NK-92 treated with Interleukin-12 subunit alpha and Interleukin-12 subunit beta, amount 100 ng/mL, for 24 hours (cell line): ENCODE measurements at places on chromosomes 4 and X.

DNA sequence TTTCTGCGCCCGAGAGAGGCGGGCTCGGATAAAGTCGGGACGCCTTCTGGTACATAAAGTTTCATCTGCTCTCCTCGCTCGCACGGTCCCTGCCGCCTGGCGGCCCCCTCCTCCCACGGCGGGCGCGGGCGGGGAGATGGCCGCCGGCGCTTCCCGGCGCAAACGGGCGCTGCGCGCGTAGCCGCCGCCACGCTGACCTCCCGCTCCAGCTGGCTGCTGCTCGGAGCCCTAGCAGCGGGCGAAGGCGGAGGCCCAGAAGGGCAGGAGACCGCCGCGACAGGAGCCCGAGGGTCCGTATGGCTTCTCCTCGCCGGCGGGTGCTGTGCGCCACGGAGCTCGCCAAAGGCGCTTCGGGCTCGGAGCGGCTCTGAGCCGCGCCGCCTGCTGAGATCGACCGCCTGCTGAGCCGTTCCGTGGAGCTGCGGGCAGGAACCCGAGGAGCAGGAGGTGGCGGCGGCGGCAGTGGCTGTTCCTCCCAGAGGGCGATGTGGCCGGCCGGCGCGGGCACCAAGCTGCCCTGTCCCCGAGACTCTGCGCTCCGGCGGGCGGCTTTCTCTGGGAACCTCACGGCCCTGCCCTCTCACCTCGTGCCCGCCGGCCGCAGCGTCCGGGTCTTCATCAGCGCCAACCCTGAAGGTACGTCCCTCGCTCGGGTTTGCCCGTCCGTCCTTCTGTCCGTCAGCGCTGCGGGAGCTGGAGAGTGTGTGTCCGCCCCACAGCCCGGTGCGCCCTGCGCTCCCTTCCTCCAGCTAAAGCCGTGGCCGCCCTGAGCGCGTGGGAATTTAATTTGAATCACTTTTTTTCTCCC is at the start of gene NWD2:
NWD2 (plus strand) TSS at position 161 of the 808 bp plus-strand sequence; CDS start at position 486, 325 bp downstream.
- no peak for DNase-seq

DNA sequence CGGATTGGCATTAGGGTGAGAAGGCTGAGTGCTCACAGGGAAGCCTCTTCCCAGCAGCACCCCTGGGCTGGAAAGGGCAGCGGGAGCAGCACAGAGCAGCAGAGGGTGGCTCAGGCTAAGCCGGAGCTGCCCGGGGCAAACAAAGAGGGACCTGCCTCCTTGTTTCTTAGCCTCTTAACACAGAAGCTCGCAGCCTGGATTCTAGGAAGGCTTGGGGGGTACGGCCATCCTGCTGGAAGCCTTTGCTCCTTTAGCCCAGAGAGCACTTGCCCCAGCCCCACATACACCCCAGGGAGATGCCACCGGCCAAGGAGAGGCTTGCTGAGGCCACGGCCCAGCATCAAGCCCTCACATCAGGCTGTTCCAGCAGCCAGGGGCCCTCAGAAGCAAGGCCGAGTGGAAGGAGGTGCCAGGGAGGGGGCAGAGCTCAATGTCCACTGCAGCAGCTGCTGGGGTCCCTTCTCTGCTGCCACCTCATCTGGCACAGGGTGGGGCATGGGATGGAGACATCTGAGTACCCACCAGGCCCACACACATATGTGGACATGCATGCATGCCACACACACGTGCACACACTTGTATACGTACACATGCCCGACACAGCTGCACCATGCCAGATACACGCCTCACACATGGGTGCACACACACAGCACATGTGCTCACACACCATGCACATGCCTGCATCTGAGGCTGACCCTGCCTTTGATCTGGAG is 20.3 kb upstream of the SPON2 start:
- DNase-seq, result no peak

- no peak for DNase-seq
Observed at GRCh38 chr4:11801466-11802446, 373.1 kb upstream of the HS3ST1 start.

DNA sequence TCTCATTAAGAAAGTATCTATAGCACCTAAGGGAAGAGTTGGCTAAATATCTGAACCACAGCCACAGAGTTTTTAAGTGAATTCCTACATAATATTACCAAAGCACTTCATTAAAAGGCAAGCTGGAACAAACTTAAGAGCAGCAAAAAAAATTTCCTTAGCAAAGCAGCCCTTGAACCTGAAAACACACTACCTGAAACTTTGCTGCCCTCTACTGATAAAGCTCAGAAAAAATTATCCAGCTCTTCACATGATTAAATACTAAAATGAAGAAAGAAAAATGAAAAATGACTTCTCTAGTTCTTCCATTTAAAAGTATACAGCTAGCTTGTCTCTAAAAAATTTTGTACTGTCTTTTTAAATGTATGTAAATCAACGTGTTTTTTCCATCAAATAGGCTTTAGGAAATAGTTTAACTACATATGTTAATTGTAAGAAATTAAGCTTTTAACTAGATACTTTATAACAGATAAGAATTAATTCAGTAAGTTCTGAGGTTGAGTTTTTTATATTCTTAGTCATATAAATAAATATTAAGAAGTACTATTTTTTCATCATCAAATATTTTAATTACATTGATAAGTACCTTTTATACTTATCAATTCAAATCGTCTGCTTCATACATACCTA is 156.1 kb downstream of the STPG2 start:
- no peak for DNase-seq

DNA sequence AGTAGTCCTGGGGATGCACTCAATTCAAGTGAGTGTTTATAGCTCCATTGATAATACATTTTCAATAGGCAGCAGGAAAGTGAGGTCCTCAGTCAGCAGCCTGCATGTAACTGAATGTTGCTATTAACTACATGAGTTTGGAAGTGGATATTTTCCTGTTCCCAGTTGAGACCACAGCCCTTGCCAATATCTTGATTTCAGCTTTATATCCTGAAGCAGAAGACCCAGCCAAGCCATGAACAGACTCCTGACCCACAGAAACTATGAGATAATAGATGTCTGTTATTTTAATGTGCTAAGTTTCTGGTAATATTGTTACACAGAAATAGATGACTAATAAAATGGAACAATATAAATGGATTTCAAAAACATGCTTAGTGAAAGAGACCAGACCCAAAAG is 63.7 kb downstream of the VSIG4 start:
- no peak for DNase-seq

DNA sequence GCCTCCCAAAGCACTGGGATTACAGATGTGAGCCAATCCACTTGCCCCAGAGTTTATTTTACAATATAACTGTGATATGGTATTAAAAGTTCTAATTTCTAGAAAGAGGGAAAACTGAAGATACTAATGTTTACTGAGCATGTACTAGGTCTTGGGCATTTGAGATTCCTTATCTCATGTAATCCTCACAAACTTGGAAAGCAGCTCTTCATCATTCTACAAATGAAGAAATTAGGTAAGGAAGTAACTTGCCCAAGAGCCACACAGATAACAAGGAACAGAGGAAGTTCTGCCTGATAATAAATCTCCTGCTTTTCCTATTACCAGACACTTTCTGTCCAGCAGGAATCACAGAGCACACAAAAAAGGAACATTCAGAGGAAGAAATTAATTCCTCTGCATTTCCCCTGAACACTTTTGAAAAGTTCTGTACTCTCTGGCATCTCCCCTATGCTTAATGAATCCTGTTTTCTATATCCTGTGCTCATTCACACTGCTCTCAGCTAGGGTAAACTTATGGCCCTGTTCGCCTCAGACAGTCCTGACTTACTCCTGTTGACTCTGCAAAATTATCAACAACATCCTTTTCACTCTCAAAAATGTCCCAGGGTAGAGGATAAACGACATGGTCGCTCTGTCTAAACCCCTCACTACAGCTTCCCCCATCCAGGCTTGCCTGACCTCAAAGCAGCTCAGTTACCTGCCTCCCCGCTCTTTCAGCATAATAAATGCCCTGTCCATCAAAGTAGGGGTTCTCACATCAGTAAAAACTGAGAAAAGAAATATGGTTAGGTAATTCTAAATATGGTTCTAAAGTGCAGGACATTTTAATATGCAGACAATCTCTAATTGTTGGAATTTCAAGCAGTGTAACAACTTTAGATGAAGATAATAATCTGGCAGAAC is 13.6 kb downstream of the SH3RF1 start:
- DNase-seq, result no peak

DNA sequence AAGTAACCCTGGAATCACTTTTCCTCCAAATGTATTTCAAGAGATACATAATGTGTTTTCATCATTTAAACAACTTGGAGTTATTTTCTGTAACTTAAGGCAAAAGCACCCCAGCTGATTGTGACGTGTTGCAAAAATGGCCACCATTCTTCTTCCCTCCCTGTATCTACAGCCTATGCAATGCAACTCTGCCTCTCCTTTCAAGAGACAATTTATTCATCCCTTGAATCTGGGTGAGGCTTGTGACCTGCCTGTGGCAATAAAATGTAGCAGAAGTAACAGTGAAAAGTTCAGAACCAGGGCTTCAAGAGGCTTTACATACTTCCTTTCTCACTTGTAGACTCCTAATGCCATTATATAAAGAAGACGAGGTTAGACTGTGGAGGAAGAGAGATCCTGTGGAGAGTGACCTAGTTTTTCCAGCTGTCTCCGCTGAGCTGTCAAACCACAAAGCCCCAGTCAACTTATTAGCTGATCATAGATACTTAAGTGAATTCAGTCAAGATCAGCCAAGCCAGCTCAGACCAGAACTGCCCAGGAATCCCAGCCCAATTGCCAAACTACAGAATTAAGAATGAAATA is 81.0 kb upstream of the KLF3 start:
- no peak for DNase-seq
